ENCODE measurements at places on chromosomes 12 and 14.

- H3K4me3 ChIP-seq = no peak overlapping the region
- H3K36me3 ChIP-seq = no peaks in the 10 kb centered on the region
- peaks cover 6% of the 10 kb centered on the region for H3K4me1 ChIP-seq
- H3K27ac ChIP-seq = no peak overlapping the region
- DNase-seq = peak; percentile 53
Observed at GRCh38 chr12:57983146-57983857, 41.9 kb downstream of the ATP23 start.

DNA sequence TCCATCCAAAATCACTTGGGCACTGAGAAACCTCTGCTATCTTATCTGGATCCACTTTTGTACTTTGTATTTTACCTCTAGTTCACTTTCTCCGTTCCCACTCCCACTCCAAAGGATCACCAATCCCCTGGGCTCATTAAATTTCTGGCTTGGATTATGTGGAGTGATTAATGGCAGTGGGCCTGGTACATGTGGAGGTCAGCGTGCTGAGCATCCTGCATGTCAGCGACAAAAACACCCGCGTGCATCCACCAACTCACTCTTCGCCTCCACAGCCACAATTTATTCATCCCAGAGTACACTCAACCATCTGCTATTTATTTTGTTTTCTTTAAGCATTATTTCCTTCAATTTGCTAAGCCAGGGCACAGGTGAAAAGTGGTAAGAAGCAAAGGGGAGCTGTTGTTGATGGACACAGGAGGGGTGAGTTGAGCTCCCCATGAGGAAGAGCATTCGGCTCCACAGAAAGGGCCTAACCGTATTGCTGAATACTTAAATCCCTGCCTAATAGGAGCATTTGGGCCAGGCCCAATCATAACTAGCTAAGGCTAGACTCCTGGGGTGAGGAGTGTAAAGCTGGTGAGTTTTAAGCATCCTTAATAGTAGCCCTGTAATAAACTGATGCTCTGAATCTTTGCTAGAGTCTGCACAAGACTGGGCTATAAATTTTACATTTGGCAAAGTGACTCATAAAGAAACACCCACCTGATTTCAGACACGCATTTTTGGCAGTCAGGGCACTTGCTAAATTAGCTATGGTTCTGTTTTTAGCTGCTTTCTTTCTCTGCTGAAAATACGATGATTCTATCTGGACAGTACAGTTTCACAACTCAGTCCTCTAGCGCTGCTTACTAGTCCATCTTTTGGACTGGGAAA lies 137.8 kb downstream of the SLC25A21 start:
- H3K4me1 ChIP-seq = peaks cover 70% of the 10 kb centered on the region
- H3K27me3 ChIP-seq = no peaks in the 10 kb centered on the region
- H3K4me3 ChIP-seq = peak overlapping the region; percentile 55

- peak; percentile 4 for DNase-seq
- H3K4me3 ChIP-seq = peak overlapping the region; percentile 79
- peaks cover 42% of the 10 kb centered on the region for H3K4me1 ChIP-seq
- no peaks in the 10 kb centered on the region for H3K36me3 ChIP-seq
- peaks cover 2% of the 10 kb centered on the region for H3K27me3 ChIP-seq
Observed at GRCh38 chr14:71319666-71320065, 412.4 kb downstream of the PCNX1 start.

DNA sequence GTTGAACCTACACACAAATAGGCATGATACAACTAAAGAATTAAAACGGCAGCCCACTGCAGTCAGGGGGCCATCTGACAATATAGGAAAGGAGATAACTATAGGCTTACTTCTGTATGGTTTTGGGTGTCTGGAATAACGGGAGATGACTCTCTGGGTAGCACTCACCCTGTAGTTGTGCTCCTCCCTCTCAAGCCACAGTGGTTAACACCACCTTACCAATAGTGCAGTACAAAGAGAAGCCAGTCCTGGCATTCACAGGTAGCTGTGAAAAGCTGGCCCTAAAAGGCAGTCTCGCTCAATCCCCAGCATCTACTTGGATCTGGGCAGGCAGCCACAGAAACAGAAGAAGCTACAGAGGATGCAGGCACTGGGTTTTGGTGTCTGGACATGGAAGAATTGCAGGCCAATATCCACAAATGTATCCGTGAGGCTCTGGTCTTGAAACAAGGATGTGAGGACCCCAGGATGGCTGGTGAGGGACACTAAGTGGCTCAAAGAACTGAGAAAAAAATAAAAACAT lies 93.0 kb downstream of the DPF3 start:
- peaks cover 1% of the 10 kb centered on the region for H3K4me1 ChIP-seq
- DNase-seq = no peak
- H3K27me3 ChIP-seq = peaks cover 2% of the 10 kb centered on the region
- peaks cover 46% of the 10 kb centered on the region for H3K36me3 ChIP-seq

GRCh38 chr12:57124261-57124877 lies 3.9 kb upstream of the LRP1 start:
- H3K4me1 ChIP-seq = peaks cover 15% of the 10 kb centered on the region
- H3K36me3 ChIP-seq = no peaks in the 10 kb centered on the region
- no peak overlapping the region for H3K4me3 ChIP-seq
- DNase-seq = peak; percentile 81

DNA sequence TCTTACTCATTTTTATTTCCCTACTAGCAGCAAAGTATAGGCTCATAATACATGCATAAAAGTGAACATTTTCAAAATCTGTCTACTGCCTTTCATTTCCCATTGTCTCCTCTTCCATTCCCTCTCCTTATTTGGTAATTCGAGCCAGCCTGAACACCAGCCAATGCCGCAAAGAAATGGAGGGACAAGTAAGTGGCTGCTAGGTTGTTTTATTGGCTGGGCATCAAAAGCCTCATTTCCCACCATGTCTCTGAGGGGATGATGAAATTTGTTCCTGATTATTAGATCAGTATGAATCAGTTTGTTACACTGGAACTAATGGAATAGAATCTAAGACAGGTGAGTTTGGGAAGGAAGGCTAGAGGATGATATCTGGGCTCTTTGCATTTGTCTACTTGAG lies 143.5 kb downstream of the KCNA5 start:
- no peak overlapping the region for H3K4me3 ChIP-seq
- H3K36me3 ChIP-seq = no peaks in the 10 kb centered on the region
- H3K27ac ChIP-seq = no peak overlapping the region
- H3K27me3 ChIP-seq = peaks cover 9% of the 10 kb centered on the region

DNA sequence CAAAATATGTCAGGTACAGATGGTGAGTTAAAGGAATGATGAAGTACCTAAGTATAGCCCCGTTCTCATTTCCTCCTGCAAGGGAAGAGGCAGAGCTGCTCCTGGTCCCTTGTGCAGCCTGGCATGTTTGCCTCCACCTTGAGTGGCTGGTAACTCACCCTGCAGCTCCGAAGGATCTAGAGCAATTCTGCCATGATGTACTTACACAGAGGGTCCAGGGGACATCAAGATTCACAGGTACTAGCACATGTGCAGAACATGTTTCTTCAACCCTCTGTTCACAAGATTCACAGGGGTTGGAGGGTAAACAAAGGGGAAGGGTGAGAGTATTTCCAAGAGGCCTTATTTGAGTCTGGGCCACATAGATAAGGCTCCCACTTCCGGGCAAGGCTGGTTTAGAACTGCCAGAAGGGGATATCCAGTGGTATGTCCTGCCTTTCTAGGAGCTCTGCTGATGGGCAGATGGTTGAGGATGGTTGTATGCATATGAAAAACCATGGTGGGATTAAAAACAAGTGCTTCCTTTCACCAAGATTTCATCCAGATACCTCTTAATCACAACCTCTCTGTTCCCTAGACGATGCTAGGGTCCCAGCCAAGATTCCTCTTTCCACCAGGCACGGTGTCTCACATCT lies 7.7 kb downstream of the DCTN2 start:
- no peak overlapping the region for H3K4me3 ChIP-seq
- no peak overlapping the region for H3K27ac ChIP-seq
- H3K27me3 ChIP-seq = no peaks in the 10 kb centered on the region
- peaks cover 18% of the 10 kb centered on the region for H3K4me1 ChIP-seq
- H3K36me3 ChIP-seq = peaks cover 46% of the 10 kb centered on the region

- no peak overlapping the region for H3K4me3 ChIP-seq
- H3K27ac ChIP-seq = no peak overlapping the region
- H3K27me3 ChIP-seq = no peaks in the 10 kb centered on the region
- H3K4me1 ChIP-seq = no peaks in the 10 kb centered on the region
- no peak for DNase-seq
Observed at GRCh38 chr12:91040096-91040755, 17.6 kb downstream of the KERA start.

All from nephron progenitor cell (in vitro differentiated cells).